ENCODE measurements at places on chromosomes 11 and 22.

DNA sequence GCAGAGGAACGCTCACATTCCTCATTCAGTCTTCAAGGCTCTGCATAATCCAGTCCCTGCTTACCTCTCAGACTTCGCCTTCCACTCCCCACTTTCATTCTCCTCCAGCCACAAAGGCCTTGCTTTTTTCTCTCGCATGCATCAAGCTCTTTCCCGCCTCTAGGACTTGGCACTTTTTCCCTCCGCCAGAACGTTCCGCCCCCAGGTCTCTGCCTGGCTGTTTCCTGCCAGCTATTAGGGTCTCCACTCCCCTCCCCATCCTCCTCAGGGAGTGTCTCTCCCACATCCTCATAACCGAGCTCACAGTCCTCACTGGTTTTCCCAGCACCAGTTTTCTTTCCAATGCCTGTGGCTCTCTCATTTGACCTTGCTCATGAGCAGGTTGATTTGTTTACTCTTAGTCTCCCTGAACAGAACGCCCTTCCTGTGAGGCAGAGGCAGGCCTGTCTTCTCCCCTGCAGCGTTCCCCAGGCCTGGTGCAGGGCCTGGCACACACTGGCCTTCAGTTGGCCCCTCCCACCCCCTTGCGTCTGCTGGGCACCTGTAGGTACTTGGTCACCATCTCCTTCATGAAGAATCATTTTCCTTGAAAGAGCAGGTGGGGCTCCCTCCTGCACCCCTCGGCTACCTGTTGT is 75.2 kb downstream of the RTL6 start:
- no peak for DNase-seq

DNA sequence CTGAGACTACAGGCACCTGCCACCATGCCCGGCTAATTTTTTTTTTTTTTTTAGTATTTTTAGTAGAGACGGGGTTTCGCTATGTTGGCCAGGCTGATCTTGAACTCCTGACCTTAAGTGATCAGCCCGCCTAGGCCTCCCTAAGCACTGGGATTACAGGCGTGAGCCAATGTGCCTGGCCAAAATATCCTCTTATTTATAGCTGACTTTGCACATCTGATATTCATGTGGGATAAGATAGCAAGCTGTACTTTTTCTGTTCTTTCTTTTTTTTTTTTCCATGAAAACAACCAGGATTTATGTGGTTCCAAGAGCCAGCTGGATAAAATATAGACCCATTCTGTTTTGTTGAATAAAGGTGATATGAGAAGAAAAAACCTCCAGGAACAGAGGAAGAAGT is 12.1 kb upstream of the XBP1 start:
- DNase-seq = no peak

- DNase-seq = no peak
These were observed 606 bp downstream of the RASSF7 start for GRCh38 chr11:561148-562003.

GRCh38 chr11:134453441-134453840 is 41.4 kb upstream of the B3GAT1 start:
- DNase-seq = no peak

DNA sequence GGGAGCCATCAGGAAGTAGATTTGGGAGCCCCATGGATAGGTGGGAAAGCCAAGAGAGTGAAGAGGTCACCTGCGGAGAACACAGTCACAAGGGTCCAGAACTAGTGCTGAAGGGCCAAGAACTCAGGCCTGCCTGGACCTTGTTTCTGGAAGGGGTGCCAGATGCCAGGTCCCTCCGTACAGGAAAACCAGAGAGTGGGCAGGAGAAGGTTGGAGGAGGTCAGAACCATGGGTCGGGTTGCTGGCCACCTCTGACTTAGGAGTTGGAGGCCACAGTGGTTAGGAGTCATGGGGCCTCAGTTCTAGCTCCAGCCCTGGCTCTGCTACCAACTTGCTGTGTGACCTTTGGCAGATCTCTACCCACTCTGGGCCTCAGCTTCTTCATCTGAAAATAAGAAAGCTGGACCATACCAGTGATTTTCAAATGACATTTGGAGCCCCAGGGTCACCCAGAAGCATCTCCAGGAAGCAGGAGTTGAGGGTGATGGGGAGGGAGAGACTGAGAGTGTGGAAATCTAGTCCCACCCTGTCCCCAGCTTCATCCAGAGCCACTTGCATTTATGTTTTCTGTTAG is 20.8 kb upstream of the TUB start:
- no peak for DNase-seq

DNA sequence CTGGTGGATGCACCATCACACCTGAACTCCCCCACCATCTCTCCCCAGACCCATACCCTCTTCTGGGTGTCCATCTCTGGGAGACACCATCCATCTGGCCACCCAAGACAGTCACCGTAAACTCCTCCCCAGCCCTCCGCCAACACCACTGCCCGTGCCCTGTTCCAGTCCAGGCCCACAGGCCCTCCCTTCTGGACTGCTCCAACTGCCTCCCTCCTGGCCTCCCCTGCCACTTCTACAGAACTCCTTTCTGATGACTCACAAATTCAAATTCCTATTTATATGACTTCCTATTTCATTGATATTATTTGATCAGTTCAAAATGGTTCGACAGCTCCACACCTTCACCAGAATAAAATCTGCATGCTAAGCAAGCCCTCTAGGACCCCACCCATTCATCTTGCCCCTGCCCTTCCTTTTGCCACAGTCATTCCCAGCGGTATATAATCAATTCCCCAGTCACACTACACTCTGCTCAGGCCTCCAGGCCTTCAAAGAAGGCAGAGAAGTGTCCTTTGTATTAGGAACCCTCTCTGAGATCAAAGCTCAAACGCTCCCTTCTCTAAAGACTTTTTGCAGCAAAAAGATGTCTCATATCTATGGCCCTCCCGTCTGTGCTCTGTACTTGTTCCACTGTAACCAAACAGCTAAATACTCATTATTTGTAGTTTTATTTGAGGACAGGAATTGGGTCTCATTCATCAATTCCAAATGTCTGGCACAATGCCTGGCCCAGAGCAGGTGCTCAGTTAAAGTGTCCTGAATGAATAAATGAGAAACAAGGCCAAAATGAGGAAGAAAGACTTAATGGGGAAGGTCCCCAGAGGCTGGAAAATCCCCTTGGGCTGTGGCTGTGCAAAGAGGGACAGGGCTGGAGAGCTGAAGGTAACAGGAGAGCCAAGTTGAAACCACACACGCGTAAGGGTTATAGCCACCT is 29.0 kb downstream of the MYH9 start:
- DNase-seq = no peak

DNA sequence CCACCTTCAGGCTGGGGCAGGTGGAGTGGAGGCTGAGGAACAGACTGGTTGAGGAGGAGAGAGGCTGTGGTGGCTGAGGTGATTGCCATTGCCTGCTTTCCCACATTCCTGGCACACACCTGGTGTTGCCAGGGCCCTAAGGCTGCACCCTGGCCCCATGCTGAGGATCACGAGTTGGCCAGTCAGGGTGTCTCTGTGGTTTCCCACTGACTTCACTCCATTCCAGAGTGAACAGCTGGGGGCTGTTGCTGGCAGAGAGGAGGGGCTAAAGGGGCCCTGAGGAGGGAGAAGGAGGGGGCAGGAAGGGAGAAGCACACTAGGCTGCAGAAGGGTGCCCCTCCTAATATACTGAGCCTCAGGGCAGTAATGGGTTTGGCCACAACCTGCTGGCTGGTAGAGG is 1.8 kb downstream of the TMEM86A start:
- no peak for DNase-seq

GRCh38 chr22:21665047-21665851 is 563 bp upstream of the PPIL2 start:
- no peak for DNase-seq
